ENCODE measurements at places on chromosomes 2 and 18.

- DNase-seq, result no peak
These were observed 656.8 kb downstream of the BCL11A start for GRCh38 chr2:59896499-59897245.

- DNase-seq, result no peak
These were observed 73.1 kb downstream of the MAPRE2 start for GRCh38 chr18:35114305-35114704.

- no peak for DNase-seq
These were observed 61.2 kb downstream of the FEZ2 start for GRCh38 chr2:36536776-36537175.

- no peak for DNase-seq
These were observed 2186.3 kb upstream of the CELF4 start for GRCh38 chr18:39751921-39752320.

DNA sequence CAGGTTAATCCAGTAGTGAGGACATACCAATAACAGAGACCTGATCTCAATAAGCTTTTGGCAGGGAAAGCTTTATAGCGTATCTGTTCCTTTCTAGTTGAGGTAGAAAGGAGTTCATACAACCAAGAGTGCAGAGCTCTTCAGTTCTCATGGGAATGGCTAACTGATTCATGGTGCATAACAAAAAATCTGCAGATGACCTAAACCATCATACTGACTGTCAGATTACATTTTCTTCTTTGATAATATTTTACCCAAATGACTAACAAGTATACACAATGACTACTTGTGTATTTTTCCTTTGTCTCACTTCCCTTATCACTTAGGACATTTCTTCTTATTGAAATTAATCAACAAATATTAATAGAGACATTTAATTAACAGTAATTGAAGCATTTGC, 140.0 kb upstream of the SERTAD2 start:
- no peak for DNase-seq

DNA sequence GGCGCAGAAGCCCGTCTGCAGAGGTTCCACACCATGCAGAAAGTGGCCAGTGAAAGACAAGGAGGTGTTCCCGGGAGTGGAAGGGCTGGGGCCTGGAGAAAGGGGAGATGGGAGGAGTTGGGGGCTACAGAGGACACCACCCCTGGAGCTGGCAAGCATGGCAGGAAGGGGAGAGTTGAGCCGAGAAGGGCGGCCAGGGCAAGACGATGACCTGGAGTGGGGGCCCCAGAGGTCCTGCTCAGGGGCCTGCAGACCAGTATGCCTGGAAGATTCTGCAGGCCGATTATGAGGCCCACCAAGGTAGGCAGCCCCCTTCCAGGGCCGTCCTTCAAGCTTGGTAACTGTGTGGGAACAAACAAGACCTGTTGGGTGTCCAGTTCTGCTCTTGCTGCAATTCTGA, 33.1 kb downstream of the RBFA start:
- DNase-seq, result no peak

GRCh38 chr2:191176801-191177438, 26.1 kb upstream of the STAT4 start:
- DNase-seq, result no peak

GRCh38 chr2:141362311-141362710, 768.5 kb downstream of the LRP1B start:
- no peak for DNase-seq
